ENCODE measurements at places on chromosomes 12 and 14. TPM values are rescaled to one million over a fixed set of nuclear protein-coding genes. Genes with fewer than 3 reads are reported as not detected.

Gene OLR1
- 1.2 TPM for total RNA-seq

Gene LIN7A
- 31.2 TPM for total RNA-seq

Gene ALDH2
- 13.0 TPM for total RNA-seq

Gene KERA
- 1.1 TPM for total RNA-seq

Gene WDR20
- total RNA-seq = 27.0 TPM
